ENCODE measurements at places on chromosomes 4 and X.

GRCh38 chrX:41912923-41913322 is 10.4 kb downstream of the CASK start:
- DNase-seq: no peak

- no peak for DNase-seq
Measured at GRCh38 chrX:48569958-48570357, 4.3 kb upstream of the RBM3 start.

- no peak for DNase-seq
Measured at GRCh38 chr4:146146918-146147317, 28.6 kb upstream of the LSM6 start.

GRCh38 chrX:13906093-13906492 is 89.2 kb upstream of the GPM6B start:
- no peak for DNase-seq

DNA sequence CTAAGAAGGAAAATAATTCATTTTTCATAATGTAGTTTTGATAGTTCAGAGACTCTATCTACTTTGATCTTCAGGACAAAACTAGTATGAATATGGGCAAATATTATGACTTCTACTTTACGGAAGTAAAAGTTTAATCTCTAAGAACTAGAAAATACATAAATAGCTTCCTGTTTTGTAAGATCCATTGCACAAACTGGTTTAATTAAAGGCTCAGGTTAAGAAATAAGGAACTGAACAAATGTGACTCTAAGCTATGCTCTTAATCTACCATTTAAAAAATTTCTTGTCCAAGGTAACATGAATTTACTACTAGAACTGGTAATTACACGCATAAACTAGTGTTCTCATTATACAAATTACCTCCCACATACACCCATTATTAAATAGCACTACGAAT is 360.6 kb downstream of the INPP4B start:
- no peak for DNase-seq

All from LoVo (cell line).